ENCODE measurements at places on chromosomes 1 and 21. TPM values are rescaled to one million over a fixed set of nuclear protein-coding genes. Genes with fewer than 3 reads are reported as not detected.

DNA sequence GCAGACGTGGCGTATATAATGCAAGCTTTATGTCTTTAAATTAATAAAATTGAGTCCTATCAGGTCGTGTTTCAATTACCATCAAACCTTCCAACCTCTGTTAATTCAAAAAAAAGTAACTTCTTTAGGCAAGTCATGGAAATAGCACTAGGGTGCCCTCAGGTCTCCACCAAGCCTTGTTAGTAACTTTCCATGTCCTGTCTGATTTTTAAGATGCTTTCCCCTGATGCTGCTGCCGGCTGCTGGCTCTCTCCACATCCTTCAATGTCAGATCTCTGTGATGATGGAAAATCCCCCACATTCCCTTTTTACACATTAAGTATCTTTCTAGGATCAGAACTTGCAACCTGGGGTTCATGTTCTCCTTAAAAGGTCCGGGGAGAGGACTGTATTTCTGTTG lies 3.0 kb downstream of the ERG start:
- no peak for DNase-seq

DNA sequence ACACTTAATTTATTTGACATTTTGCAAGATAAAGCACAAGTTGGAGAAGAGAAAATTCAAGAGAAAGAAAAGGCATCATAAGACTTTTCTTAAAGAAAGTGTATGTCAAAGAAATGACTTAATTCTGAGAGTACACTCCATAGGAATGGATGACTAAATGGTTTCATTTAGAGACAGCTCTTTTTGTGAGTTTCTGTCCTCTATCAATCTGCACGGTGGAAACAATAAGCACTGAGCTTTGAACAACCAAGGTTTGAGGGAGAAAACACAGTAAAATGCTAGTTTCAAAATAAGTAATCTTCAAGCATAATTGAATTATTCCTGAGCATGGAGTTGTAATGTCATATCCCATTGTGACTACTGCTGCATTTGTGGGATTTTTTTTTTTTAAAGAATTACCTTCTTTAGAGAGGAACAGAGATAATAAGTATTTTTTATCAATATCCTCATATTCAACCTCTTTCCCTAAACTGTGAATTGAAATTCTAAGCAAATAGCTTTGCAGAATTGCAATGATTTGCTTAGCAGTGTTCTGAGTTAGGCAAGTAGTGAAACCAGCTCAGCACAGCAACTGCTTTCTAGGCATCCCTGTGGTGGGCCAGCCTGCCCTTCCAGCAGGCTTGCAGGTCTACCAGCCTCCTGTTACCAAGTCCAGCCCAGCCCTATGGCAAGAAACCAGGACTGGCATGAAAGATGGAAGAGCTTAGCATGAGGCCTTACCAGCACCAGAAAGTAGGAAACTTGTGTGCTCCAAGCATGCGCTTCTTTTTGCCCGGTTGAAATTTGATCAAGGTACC lies 38.2 kb downstream of the KCNJ6 start:
- no peak for DNase-seq

The TEX38 gene
- not detected for total RNA-seq

- DNase-seq = peak; percentile 2
These were observed 178.6 kb downstream of the PRDM16 start for GRCh38 chr1:3247521-3248121.

The HSPA6 gene
- 0.45 TPM for total RNA-seq

The DCST1 gene
- total RNA-seq = not detected

DNA sequence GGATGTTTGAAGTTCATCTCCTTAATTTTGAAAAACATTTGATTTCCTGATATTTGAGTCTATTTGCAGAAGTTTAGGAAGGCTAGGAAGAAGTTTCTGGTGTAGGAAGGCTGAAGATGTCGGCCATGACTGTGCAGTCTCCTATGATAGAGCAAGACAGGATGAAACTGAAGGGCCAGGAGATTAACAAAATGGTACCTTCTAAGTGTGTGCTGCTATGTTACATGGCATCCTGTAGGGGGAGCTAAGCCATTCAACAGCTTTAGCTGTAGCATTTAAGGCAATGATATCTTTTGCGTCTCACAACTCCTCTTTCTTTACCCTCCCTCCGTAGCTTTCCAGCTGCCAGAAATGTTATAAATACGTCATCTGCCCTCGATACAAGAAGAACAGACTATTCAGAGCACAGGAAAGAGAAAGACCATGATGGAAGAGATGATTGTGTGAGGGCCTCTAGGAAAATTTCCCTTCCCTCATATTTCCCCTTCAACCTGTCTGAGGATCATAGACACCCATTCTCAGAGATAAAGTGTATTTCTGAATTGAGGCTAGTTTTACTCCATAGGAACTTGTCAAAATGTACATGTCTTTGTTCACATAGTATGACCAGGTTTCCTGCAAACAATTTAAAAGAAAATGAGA lies 61.1 kb downstream of the XCL1 start:
- DNase-seq = peak; percentile 39

DNA sequence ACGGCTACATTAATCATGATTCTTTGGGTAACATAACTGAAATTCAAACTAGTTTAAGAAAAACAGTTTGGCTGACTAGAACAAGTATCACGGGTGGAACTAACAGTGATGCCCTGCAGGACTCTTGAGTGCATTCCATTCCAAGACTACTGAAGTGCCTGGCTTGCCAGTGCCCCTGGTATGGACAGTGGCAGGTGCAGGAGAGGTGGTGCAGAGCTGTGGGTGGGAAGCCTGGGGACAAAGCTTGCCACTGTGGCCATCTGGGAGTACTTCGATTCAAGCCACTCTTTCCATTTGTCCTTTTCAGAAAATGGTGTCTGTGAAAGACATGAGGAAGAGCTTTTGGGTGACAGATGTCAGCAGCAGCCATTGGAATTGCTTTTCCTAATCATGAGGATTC lies 166.5 kb downstream of the RRAGC start:
- DNase-seq = no peak

The GBP4 gene
- not detected for total RNA-seq
